Fibroblast of skin of abdomen (primary cell): ENCODE measurements at places on chromosomes 6 and 20.

DNA sequence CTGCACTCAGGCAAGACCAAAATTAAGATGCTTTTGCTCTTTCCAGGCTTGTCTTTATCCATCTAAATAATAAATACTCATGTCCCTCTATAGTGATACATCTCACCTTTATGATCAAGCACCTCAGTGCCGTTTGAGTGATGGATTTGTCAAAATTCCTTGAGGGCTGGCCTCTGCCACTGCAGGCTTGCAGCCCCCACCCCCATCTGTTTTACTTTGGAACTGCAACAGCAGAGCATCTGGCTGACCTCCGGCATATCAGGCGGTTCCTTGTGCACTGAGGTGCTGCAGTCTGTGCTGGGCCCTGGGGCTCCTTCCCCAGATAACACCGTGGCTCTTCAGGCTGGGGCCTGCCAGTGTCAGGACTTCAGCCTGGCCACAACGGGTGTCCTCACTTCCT lies 386.9 kb downstream of the CDH26 start:
- DNase-seq: no peak

- DNase-seq: no peak
Measured at GRCh38 chr6:149815788-149816187, 48.4 kb downstream of the LRP11 start.

GRCh38 chr20:24705486-24705885 lies 236.1 kb downstream of the SYNDIG1 start:
- no peak for DNase-seq

- DNase-seq: no peak
Measured at GRCh38 chr6:38432479-38432878, 207.2 kb downstream of the BTBD9 start.

DNA sequence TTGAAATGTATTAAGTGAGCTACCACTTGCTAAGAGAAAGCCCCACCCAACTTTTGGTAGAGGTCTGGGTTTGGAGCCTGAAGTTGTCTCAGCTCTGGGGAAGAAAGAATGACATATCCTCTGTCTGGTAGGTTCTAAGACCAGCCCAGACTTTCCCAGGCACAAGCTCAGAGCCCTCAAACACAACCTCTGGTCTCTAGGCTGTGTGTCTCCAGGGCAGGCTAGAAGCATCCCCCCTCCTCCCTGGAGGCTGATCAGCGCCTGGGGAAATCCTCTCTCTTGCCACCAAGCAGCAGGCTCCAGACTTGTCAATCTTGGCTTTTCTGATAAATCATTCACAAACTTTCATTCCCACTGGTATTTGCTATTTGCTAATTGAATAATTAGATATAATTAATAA lies 226.5 kb upstream of the CST7 start:
- DNase-seq: no peak

DNA sequence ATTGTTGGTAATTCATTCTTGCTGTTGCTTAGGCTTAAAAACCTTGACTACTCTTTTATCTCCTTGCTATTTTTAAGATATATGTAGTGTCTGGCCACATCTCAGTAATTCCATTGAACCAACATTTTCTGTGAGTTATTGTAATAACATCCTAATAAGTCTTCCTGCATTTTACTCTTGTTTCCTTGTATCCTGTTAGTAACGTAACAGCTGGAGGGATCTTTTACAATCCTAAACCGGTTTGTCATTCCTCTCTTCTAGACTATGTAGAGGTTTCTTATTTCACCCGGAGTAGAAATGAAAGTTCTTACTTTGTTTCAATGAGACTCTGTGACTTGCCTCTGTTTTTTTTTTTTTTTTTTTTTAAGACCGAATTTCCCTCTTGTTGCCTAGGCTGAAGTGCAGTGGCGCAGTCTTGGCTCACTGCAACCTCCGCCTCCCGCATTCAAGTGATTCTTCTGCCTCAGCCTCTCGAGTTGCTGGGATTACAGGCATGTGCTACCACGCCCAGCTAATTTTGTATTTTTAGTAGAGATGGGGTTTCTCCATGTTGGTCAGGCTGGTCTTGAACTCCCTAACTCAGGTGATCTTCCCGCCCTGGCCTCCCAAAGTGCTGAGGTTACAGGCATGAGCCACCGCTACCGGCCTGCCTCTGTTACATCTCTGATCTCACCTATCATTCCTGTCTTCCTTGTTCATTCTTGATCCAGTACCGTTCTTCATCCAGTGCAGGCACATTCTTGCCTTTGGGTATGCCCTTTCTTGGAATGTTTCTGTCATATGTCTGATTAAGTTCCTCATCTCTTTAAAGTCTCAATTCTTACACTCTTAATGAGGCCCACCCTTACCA lies 44.7 kb downstream of the NCOA3 start:
- DNase-seq: peak; percentile 93

DNA sequence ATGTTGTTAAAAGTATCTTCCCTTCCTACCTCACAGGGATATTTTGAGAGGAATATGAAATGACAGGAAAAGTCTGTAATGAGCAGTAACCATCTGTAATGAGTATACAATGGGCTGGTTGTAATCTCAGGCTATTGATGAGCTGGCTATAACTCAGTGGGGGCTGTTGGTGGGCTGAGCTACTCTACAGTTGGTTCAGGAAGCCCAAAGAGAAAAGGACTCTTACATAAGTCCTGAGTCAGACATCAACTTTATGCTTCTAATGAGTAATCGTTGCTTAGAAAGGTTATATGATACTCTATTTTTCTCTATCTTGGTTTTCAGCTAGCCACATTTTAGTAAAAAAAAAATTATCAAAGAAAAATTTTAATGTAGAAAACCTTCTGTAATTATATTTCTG lies 26.4 kb downstream of the ZNF391 start:
- DNase-seq: no peak
